OCI-M1 (cell line): ENCODE measurements at places on chromosomes 7 and 10.

DNA sequence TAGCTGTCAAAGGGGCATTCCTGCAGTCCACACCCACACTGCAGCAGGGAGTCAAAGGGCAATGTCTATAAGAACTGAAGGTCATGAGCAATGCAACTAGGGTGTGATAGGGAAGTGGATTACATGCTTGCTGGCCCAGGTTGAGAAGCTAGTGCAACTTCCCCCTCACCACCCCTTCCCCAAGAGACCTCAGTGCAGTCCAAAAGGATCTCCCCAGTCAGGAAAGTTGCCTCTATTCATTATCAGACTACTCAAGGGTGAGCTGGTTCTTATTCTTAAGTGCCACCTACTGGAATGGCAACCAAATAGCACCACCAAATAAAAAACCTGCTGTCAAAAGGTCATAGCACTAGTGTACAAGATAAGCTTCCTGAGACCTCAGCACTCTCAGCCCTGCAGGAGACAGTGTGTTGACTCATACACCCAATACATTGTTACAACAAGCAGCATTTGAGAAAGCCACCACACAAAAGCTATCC lies 28.2 kb downstream of the MTERF1 start:
- DNase-seq: peak; percentile 100

DNA sequence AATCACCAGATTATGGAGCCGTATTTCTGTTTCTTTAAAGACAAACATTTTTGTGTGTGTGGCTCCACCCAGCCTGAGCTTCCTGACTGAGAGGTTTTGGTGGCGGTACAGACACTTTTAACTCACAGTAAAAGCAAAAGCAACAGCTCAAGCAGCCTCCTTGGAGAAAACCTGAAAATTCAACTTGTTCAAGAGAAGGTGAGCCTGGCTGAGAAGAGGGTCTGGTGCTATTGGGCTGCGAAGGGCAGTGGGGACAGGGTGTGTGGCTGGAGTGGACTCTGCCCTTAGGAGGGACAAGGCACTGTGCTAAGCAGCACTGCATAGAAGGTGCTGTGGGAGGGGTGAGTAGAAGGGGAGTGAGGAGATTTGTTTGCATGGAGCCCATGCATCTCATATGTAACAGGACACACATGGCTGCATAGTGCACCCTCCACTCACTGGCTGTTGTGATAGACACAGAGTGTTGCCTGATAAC lies at the start of gene GIMAP7:
Gene GIMAP7, plus strand, starts transcription at position 125 of the 475 bp plus-strand sequence. CDS start 5,103 bp downstream, outside the sequence.
- DNase-seq: no peak

DNA sequence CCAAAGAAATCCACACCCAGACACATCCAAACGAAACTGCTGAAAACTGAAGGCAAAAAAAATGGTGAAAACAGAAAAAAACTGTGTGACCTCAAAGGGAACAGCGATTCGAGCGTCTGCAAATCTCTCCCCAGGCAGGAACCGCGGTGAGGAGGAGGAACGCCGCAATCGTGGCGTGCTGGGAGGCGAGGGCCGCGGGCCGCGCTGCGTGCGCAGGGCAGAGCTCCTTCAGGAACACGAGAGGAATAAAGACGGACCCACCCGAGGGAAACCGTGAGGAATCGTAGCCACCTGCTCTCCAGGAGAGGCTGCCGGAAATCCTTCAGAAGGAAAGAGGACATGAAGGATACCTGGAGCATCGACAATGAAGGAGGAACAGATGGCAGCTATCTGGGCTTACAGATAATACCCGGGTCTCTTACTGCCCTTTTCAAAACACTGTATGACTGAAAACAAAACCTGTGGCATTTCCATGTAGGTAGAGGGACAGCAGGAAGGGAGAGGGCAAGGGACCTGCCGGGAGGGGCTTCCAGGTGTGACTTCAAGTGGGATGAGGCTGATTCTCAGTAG lies 266.0 kb downstream of the MAD1L1 start:
- DNase-seq: no peak

- DNase-seq: no peak
Measured at GRCh38 chr10:57894361-57894760, 373.3 kb downstream of the IPMK start.
